ENCODE measurements at places on chromosomes 7 and 10.

DNA sequence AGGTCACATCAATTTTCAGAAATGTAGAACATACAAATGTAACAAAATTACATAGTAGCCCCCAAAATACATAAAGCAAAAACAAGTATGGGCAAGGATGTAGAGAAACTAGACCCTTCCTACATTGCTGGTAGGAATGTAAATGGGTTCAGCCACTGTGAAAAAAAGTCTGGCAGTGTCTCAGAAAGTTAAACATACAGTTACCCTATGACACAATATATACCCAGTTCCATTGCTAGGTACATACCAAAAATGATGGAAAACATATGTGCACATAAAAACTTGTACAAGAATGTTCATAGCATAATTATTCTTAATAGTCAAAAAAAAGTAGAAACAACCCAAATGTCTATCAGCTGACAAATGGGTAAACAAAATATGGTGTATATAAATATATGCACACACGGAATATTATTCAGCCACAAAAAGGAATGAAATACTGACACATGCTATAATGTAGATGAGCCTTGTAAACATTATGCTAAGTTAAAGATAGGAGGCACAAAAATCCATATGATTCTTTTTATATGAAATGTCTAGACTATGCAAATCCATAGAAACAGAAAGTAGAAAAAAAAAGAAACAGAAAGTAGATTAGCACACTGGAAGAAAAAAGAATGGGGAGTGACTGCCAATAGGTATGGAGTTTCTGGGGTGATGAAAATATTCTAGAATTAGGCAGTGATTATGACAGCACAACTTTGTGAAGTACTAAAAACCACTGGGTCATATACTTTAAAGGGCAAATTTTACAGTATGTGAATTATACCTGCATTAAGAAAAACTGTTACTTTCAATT, 13.5 kb downstream of the HERPUD2 start:
- DNase-seq, result no peak

DNA sequence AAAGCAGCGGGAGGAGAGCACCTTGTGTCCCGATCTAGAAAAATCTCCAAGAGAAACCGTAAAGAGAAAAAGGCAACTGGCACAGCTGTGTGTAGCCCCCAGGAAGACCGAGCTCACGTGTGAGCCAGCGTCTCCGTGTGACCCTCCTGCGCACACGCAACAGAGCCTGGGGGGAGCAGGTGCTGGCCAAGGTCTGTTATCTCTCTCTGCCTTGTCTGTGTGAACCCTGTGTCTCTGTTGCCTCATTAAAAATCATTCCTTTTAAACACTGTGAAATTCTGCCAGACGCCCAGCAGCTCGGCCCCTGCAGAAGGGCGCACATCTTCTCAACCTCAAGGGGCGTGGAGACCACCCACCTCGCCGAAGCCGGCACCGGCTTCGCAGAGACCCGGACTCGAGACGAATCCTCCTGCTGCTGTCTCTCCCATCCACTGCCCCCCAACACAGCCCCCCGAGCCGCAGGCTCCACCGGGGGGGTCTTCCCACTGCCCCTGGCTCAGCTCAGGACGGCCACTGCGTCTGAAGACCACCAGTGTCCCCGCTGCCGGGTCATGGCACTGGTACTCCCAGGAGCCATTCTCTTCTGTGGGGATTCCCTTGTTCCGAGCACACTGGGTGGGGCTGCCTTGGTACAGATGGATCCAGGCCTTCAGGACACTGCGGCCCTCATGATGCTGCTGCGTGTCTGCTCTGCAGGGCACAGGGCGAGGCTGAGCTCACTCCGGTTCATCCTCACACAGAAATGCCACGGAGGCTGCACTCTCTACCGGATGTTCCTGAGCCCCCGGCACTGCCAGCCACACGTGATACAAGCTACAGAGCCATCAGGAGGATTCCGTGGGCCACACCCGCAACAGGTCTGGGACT, 94.3 kb upstream of the DNAAF5 start:
- DNase-seq, result no peak

DNA sequence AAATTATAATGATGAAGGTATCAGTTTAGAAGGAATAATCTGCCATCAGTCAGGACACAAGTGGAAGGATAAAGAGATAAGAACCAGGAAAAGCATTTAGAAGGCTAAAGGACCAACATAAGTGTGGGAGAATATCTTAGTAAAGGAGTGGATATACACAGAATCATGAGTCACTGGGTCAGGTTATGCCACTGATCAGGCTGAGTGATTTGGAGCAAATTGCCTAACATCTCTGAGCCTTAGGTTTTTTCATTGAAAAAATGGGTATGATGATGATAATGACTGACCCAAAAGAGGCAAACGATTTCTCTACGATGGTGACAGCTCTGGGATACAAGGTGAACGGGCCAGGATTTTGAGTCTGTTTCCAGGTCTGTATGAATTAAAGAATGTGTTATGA, 2.8 kb upstream of the CUL1 start:
- DNase-seq, result no peak

GRCh38 chr7:51315393-51316261, 982 bp downstream of the COBL start:
- DNase-seq, result no peak

- DNase-seq, result no peak
Measured at GRCh38 chr7:140025241-140025640, 37.5 kb downstream of the PARP12 start.
